ENCODE measurements at places on chromosomes 4 and X. TPM values are rescaled to one million over a fixed set of nuclear protein-coding genes. Genes with fewer than 3 reads are reported as not detected.

- DNase-seq = peak; percentile 21
These were observed 654.9 kb upstream of the HTR2C start for GRCh38 chrX:113929004-113929403.

The HAUS3 gene
- polyA plus RNA-seq = 18.7 TPM

- DNase-seq = no peak
These were observed 674.4 kb upstream of the LCORL start for GRCh38 chr4:18695733-18696527.

GRCh38 chr4:25965629-25966028 is 51.6 kb downstream of the SMIM20 start:
- no peak for DNase-seq

- no peak for DNase-seq
These were observed 204.1 kb downstream of the BCOR start for GRCh38 chrX:39893417-39894338.

DNA sequence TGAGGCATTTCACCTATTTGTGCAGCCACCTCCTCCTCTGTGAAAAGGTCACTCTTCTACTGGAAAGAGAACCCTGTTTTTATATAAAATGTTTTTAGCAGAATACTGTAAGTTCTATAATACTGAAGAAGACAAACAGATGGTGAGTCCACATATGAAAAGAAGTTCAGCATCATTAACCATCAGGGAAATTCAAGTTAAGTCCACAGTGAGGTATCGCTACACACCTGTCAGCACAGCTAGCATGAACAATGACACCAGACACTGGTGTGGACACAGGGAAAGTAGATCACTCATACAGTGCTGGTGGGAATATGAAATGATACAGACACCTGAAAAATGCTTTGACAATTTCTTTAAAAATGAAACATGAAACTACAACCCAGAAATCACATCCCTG is 133.0 kb downstream of the MAD2L1 start:
- no peak for DNase-seq

DNA sequence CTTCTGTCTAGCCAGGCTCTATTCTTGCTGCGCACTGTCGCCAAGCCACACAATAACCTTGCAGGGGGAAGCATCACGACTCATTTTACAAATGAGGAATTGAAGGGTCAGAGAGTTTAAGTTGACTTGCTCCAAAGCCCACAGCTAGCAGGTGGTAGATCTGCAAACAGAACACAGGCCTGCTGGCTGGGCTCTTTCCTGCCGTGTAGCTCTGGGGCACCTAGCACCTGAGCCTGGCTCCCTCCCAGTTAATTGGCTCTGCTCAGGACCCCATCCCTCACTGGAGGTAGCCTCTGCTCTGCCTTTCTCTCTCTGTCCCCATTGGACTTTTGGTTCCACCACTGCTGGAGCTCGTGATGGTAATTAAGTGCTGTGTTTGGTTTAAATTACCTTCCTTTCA is 98.5 kb downstream of the NSUN7 start:
- no peak for DNase-seq

The DCX gene
- not detected for polyA plus RNA-seq

GRCh38 chrX:3191796-3192195 is 150.5 kb downstream of the ARSF start:
- no peak for DNase-seq

The FAM149A gene
- 0.42 TPM for polyA plus RNA-seq

The FAM9B gene
- polyA plus RNA-seq = not detected

The PRPS2 gene
- polyA plus RNA-seq = 11.6 TPM

- DNase-seq = no peak
These were observed 19.5 kb downstream of the TMEM144 start for GRCh38 chr4:158229768-158230167.

DNA sequence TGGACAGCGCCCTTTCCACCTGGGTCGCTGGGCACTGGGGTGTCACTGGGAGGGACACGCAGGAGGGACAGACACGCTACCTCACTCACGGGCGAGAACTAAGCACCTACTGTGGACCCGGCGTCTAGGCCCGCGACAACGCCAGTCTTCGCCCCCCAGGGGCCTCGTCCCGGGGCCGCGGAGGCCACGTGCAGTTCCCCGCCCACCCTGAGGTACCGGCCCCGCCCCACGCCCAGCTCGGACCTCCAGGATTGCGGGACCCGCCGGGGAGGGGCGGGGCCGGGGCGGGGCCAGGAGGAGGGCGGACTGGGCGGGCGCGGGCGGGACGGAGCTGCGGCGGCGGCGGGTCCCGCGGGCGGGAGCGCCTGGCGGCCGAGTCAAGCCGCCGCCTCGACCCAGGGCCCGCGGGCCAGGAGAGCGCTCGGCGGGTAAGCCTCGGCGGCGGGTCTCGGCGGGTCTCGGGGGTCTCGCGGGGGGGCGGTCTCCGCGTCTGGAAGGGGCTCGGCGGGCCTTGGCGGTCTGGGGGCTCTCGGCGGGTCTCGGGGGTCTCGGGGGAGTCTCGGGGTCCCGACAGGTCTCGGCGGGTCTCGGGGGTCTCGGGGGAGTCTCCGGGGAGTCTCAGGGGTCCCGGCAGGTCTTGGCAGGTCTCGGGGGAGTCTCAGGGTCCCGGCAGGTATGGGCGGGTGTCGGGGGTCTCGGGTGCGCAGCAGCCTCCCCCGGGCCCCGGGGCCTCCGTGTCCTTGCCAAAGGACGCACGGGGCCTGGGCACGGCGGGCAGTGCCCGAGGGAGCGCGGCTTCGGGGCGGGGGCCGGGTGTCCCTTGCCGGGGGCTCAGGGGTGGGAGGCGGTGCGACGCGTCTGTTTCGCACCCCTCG is at the start of gene SH3BP2:
Gene SH3BP2 (plus strand): TSS at position 375 of the 875 bp plus-strand sequence. CDS start 27,533 bp downstream, outside the sequence.
- peak; percentile 80 for DNase-seq

GRCh38 chrX:74420196-74421035 is 877 bp upstream of the SLC16A2 start:
- peak; percentile 31 for DNase-seq
